Effector CD4-positive, alpha-beta T cell (primary cell): ENCODE measurements at places on chromosomes 7 and 10.

GRCh38 chr7:26696161-26696560 is 168.2 kb downstream of the SKAP2 start:
- DNase-seq = no peak

DNA sequence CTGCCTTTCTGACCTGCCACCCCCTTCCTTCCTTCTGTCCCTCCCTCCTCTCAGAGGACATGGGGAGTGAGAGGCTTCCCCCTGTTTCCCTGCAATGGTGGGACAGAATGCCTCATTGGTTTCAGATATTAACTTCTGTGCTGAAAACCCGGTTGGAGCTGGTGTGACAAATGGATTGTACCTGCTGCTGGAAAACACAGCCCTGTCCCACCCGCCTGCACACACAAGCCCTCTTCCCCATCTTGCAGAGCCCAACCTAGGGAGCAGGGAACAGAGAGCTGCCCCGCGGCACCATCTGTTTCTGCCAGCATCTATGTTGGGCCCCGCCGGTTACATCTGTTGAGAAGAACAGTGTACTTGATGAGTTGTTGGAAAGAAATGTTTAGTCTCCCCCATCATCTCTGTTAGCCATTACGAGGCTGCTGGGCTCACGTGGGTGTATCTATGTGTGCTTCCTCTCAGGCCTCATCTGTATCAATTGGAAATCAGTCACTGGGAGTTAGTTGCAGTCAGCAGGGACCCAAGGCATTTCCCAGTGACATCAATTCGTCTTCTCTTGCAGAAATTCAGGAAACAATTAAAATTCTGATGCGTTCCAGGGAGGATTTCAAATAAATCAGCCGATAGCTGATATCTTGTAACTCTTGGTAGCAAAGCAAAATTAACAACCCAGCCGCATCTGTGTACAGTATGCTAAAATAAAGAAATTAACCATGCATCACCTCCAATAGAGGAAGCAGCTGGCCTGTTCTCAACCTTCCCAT is 725.6 kb upstream of the GALNT17 start:
- DNase-seq = no peak

DNA sequence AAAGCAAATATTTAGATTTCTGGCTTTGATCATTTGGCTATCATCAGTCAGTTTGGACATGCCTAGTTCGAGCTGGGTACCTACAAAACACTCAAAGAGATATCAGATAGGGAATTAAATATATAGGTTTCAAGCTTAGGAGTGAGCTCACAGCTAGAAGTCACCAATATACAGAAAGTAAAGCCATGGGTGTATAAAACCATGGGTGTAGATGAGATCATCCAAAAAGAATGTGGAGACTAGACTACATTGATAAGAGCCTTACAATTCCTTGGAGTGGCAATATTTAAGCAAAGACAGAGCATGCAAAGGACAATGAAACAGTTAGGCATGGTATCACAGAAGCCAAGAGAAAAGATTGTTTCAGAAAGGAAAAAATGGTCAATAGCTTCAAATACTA is 7.2 kb upstream of the RALA start:
- DNase-seq = no peak

DNA sequence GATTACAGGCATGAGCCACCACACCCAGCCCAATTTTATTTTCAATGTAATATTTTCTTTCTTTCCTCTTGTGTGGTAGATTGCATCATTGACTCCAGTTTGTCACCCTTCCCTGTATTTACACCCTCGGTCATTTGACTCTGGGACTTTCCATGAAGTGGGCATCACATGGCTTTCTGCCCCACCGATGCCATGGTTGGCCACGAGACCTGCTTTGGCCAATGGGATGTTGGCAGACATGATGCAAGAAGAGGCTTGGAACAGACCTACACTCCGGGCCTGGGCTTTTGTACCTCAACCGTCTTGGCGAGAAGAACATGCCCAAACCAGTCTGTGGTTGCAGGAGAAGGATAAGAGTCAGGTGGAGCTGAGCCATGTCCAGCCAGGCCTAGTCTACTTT is 38.8 kb upstream of the CACUL1 start:
- DNase-seq = no peak

GRCh38 chr7:16023046-16023445 is 336.6 kb upstream of the MEOX2 start:
- DNase-seq = no peak

DNA sequence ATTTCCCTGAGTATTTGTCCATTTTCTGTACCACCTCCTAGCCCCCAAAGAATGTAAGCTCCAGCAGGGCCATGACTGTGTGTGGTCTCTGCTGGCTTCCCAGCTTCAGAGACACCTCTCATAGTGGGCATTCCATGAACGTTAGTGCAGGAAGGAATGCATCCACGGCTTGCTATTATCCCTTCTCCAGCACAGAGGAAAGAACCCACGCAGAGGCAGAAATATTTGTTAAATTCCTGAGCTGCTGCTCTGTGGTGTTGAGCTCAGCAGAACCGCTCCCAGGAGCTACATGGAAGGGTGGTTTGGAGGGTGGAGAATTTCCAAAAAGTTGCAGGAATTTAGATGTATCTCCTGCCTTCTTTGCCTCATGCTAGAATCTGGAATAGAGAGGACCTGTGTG is 275.2 kb downstream of the POU6F2 start:
- no peak for DNase-seq

GRCh38 chr7:156515911-156516790 is 124.4 kb upstream of the RNF32 start:
- DNase-seq = no peak

DNA sequence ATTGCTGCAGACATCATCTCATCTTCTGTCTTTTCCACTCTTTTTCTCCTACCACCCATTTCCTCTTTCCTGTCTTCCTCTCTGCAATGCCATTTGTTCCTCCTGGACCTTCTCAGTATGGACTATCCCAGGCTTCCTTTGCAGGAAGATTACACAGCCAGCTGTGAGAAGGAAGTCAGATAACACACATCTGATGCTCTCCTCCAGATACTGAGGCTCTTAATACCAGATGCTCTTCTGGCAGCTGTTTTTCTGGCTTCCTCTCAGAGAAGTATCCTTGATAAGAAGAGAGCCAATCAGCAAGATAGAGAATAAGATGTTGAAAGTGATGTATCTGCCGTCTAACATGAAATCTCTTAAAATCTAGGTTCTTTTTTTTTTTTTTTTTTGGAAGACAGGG is 14.4 kb downstream of the KIAA1217 start:
- DNase-seq = no peak

DNA sequence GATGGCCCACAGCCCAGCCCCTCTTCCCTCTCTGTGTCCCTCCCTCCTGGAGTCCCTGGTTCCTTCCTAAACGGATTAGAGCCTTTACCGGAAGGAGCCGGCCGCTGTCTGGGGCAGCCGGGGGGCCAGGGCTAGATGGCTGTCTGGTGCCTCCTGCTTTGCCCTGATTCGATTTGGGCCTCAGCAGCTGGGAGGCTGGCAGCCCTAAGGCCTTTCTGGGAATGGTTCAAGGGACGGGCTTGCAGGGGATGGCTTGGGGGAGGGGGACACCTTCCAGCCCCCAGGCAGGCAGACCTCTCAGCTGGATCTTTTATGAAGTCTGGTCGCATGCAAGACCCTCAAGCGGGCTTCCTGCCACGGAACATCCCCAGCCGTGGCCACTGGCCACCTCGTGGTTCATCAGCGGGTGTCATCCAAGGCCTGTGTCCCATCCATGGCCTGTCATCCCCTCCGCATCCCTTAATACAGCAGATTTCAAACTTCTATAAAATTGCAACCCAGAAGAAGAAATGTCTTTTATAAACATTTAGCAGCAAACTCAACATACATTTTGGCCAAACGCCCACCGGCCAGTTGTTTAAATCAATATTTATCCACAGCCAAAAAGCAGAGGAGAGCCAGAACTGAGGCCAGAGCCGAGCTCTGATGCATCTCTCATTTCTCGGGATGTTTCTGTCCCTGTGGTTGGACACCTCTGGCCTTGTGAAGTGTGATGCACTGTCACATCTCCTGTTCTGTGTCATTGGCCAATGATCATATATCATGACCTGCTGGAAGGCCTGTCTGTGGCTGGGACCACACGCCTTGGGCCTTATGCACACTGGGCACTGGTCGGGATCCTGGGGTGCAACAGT is 52.0 kb downstream of the GTF2IRD1 start:
- no peak for DNase-seq

DNA sequence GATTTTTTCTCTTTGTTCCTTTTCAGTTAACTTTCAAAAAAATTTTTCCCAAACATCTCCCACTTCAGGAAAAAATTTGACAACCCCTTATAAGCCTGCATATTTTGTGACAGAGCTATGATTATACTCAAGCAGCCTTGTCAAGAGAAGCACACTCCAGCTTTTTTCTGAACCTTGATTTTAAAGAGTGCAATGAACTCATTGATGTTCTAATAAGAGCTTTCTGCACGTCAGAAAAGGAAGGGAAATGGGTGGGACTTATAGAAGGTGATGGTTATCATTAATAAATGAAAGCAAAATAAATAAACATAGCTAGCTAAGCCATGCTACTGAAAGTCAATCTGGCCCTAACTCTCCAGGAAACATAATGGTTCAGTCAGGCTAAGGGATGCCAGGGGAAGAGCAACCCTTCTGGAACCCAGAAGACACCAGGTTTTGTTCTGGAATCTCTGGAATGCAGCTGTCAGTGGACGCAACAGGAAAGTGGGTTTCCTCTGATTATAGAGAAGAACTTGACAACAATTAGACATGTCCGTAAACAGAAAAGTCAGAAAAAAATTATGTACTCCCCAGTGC is 76.1 kb downstream of the NHLRC2 start:
- DNase-seq = no peak

DNA sequence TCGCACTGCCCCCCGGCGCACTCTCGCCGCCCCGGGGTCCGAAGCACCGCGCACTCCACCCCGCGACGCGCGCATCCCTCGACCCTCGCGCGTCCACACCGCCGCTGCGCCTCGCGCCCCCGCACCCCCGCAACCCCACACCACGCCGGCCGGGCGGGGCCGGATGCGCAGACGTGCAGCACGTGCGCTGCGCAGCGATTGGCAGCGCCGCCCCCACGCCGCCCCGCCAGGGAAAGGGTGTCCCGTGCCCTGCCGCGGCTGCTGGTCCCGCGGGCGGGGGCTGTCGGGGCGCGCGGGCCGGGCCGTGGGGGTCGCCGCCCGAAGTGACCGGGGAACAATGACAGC is 53.7 kb upstream of the KDM7A start:
- peak; percentile 66 for DNase-seq

- DNase-seq = peak; percentile 35
Measured at GRCh38 chr7:135976312-135977006, 700 bp downstream of the MTPN start.

DNA sequence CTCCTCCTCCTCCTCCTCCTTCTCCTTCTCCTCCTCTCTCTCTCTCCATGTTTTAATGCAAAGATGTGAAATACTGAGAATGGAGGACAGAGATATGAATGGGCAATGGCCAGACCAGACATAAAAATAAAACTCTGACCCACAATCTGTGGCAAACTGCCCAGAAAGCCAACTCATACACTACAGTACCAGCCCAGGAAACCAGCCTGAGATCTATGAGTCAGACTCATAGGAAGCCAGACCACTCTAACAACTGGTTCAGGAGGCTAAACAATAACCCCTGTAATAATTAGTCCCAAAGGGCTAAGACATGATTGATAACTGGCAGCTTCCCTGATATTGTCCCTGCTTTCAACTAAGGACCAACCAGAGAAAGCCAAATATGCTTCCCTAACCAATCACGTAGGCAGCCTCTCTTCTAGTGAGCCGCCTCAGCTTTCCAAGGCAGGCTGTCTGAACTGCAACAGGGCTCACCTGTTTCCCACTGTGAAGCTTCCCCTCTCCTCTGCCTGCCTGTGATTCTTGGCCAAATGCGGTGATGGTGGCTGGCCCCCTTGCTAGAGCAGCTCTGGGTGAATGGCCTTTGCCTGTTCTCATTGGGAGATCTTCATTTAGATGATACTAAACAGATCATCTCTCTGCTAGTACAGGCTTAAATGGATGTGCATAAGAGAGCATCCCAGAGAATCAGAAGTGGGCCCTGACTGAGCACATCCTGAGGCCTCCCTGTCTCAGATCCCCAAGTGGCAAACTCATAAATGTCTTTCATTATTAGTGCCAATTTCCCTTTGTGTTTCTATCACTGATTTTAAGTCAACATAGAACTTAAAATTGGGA is 817.6 kb downstream of the TNS3 start:
- DNase-seq = no peak

- no peak for DNase-seq
Measured at GRCh38 chr10:93600446-93601145, 439 bp downstream of the RBP4 start.

- DNase-seq = no peak
Measured at GRCh38 chr7:101631224-101631714, 2.2 kb upstream of the MYL10 start.

DNA sequence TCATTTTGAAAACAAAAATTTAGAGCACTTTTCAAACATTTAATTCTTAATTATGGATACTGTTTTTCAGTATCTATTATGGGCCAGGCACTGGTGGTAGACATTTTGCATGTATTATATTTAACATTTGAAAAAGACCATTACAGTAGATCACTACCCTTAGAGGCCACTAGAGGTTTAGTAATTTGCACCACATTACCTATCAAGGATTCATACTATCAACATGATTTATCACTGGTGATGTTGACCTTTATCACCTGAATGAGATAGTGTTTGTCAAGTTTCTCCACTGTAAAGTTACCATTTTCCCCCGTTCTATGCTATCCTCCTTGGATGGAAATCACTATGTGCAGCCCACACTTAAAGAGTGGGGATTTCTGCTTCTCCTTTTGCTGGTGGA is 4.4 kb upstream of the SNX13 start:
- DNase-seq = no peak
